Stimulated activated CD8-positive, alpha-beta memory T cell treated with anti-CD3 and anti-CD28 coated beads, Interleukin-4, amount 100 ng/mL, for 4 hours (primary cell): ENCODE measurements at places on chromosomes 7 and 10.

- DNase-seq, result no peak
These were observed 2.4 kb upstream of the PIP start for GRCh38 chr7:143129477-143129876.

DNA sequence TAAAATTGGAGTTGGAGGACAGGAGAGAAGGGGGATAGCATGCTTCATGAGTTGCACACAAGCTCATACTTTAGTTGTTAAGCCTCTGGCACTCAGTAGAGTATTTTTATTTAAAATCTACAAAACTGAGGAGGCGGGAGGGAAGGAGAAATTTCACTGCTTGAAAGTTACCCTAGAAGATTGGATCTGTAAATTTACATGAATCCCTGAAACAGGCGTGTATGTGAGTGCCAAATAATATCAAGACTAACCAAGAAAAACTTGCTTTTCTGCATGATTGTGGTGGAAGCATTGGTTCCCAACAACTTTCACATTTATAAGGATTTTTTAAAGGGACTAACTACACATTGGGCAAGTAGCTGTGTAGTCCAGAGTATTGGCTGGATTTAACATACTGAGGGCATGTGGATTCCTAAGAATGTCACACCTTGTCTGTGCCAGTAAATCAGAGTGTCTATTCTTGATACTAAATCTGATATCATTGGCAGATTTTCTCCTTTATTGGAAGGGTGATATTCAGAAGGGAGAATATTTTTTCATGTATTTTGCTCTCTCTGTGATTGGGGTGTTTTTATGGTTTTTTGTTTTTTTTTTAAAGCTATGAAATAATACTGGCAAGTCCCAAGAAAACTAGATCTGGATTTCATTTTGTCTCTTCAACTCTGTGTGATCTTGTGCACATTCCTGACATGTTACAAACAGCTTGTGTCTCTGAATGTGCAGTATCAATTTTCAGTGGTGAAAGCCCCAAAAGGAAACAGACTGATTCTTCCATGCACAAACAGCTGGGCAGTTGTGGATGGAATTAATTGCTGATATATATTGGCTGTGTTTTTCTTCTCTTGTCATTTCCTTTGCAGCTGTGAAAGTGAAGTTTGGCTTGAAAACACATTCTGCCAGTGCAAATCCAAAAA lies 67.2 kb downstream of the ADD3 start:
- DNase-seq, result no peak

GRCh38 chr10:60098677-60099601 lies 192.6 kb upstream of the CCDC6 start:
- no peak for DNase-seq

- no peak for DNase-seq
These were observed 322.8 kb upstream of the SORCS1 start for GRCh38 chr10:107487284-107487683.

GRCh38 chr7:103889451-103889850 lies 100.0 kb downstream of the RELN start:
- no peak for DNase-seq

DNA sequence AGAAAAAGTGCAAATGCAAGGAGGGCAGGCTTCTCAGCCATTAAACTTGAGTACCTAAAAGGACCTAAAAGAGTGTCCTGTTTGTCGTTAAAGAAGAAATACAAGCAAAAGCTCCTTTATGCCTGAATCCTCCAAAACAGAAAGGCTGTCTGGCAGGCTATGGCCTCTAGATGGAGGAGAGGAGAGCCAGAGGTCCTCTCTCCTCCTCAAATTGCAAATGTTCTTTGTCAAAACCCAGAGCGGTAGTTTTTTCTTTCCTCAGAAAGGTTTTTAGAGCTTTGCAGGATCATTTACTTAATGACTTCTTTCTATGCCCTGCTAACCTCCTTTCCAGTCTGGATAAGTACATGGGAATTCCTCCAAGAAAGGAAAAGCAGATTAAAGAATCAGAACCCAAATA lies 1.9 kb upstream of the SORCS1 start:
- no peak for DNase-seq

DNA sequence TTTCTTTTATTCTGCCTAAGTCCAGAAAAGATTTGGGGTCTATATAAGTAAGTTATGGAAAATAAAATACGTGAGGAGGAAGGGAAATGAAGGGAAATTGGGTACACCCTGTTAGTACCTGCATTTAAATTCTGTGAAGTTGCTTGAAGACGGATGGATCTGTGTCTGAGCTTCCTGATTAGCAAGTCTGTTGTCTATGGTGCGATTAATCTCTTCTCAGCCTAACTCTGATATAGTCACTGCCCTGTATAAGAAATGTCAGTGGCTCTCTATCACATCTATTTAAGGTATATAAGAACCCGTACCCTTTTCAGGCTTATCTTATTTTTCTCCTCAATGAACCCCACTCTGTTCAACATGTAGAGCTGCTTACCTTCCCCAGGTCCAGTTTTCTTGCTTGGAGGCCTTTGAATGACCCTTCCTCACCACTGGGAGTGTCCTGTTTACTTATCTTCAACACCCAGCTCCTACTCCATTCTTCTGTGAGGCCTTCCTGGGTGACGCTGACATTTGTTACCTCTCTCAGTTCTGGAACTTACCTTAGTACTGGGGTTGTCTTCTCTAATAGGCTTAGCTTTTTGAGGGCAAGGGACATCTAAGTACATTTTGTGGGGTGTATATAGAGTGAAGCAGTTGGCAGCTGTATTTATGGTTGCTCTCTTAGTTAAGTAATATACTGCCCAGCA lies 149.6 kb upstream of the PRPS1L1 start:
- DNase-seq, result no peak

DNA sequence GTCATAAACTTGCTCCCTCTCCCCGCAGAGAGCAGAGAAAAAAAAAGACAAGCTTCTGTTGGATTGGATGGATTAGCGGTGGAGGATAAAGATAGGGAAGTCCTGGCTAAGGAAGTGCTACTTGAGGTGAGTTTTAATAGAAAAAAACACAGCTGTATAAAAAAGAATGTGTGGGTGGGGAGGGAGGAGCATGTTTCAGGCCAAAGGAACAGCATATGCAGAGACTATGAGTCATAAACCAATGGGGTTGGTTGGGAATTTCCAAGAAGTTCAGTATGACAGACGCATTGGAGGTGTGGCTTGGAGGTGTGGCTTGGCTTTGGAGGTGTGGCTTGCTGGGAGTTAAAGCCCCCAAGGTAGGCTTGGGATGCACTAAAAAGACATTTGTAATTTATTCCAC lies 103.0 kb upstream of the LSM8 start:
- DNase-seq, result no peak

- DNase-seq, result no peak
These were observed 85.9 kb downstream of the PRKAG2 start for GRCh38 chr7:151790830-151791620.

DNA sequence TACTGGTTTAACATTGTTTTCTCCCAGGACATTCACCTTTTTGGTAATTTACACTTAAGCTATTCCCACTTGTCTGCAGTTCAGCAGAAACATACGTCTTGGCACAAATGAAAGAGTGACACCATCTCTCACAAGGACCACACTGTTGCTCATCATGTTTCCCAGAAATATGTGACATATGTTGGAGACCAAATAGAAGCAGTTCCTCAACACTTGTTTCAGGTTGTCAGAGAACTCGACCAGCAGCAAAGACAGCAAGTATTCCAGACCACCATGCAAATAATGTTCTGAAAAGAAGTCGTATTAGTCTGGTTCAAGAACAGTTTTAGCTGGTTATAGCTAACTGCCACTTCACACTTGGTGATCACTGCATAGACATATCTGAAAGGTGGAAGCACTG lies 81.3 kb upstream of the KLF6 start:
- no peak for DNase-seq

DNA sequence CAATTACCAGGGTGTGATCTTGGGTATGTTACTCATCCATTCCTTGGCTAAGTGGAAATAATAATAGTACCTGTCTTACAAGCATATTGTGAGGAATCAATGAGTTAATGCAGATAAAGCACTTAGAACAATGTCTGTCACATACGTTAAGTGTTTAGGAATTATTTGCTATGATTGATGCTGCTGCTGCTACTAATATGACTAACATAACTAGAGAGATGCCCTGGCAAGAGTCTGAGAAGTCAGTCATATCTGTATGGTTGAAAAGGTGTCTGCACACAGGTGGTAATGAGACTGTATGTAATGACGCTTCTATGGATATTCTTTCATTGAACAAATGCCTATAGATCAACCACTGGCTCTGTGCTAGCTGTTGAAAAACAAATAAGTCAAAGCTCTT lies 100.1 kb upstream of the PCGF5 start:
- DNase-seq, result no peak
